Tibial nerve (tissue), 4 donors: ENCODE measurements at places on chromosomes 7 and 10.

- DNase-seq: no peak
Measured at GRCh38 chr10:12489806-12490205, 140.5 kb downstream of the CAMK1D start.

DNA sequence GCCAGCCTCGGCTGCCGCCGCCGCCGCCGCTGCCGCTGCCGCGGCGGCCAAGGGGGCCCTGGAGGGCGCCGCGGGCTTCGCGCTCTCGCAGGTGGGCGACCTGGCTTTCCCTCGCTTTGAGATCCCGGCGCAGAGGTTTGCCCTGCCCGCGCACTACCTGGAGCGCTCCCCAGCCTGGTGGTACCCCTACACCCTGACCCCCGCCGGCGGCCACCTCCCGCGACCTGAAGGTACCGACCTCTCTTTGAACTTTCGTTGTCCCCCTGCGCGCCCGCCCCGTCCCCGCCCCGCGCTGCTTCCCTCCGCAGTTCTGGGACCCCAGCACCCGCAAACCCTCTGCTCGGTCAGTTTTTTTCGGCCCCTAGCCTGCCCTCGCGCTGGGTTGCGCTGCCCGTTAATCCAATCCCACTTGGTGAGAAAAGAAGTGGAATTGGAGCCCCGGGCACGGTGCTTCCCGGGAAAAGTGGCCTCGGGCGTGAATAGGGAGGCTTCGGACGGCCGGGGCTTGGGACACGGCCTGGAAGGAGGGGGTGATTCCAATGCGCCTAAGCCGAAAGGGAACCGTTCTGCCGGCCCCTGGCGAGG, 543 bp downstream of the HMX3 start:
- DNase-seq: no peak

GRCh38 chr10:124522933-124523871, 61.6 kb downstream of the LHPP start:
- peak; percentile 15 for DNase-seq

DNA sequence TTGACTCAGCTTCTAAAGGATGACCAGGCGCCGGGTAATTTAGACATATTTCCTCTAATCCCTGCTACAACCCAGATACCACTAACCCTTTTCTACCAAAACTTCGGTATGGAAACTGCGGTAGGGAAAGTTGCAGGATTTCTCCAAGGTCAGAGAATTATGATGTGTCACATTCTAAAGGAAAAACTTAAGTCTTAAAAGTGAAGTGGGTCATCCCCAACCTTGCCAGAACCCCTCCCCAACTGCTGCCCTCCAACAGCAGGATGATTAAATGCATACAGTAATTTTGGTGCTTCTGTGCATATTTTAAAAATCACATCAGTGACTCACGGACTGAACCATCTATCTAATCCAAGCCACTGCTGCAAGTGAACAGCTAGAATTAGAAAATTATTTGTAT, 52.7 kb downstream of the GRB10 start:
- DNase-seq: no peak

DNA sequence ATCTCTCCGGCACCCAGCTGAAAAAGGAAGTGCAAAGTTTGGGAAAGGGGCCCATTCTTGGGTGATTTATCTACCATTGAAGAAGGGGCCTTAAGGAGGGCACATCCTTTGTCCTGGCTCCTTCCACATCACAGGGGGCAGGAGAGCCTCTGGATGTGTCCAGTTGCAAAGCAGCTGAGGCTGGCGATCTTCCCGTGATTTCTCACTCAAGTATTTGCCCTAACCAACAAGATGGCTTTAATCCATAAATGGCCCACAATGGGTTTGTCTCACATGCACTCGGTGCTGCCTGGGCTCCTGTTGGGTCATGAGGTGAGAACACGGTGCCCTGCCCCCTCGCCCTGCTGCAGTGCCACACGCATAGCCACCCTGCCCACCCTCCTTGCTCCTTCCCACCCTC, 14.2 kb upstream of the FRMPD2 start:
- no peak for DNase-seq

GRCh38 chr10:101824736-101825135, 6.5 kb upstream of the OGA start:
- DNase-seq: no peak

DNA sequence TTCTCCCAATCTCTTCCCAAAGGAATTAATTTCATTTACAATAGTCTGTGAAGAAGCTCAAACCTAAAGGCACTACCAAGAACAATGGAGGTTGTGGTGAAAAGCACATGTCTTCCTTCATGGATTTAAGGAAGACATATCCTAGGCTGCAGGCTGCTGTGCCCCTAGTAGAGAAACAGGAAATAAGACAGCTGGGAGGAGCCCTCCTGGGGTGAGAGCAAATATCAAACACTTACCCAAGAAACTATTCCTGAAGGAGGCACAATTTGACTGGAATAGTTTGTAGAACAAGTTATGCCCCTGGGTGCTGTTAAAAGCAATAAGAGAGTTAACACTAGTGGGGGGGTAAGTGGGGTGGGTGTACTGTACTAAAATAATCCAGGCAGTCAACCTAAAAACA, 30.1 kb downstream of the PDZD8 start:
- DNase-seq: no peak

GRCh38 chr10:9051328-9051974, 997.0 kb downstream of the GATA3 start:
- no peak for DNase-seq

DNA sequence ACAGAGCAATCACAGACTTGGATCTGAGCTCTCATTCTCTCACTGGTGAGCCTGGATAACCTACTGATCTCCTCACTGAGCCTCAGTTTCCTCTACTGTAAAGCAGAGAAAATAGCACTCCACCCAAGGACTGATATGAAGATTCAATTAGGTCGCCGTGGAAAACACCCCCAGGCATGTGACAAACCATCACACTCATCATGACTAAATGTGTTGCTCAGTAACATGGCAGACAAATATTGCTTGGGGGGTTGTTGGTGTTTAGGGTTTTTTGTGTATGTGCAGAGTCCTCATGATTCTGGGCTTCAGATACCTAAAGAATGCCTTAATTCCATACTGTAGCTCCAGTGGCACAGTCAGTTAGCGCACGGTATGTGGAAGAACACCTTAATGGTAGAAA, 122.1 kb upstream of the TCF7L2 start:
- no peak for DNase-seq

- no peak for DNase-seq
Measured at GRCh38 chr7:108623220-108623619, 53.5 kb downstream of the DNAJB9 start.

- DNase-seq: no peak
Measured at GRCh38 chr7:147363101-147363500, 1227.5 kb upstream of the C7orf33 start.

GRCh38 chr7:16811551-16811950, 6.8 kb upstream of the AGR2 start:
- no peak for DNase-seq

GRCh38 chr7:131173145-131173890, 154.4 kb upstream of the MKLN1 start:
- no peak for DNase-seq

- no peak for DNase-seq
Measured at GRCh38 chr7:8251195-8251594, 10.8 kb downstream of the ICA1 start.

DNA sequence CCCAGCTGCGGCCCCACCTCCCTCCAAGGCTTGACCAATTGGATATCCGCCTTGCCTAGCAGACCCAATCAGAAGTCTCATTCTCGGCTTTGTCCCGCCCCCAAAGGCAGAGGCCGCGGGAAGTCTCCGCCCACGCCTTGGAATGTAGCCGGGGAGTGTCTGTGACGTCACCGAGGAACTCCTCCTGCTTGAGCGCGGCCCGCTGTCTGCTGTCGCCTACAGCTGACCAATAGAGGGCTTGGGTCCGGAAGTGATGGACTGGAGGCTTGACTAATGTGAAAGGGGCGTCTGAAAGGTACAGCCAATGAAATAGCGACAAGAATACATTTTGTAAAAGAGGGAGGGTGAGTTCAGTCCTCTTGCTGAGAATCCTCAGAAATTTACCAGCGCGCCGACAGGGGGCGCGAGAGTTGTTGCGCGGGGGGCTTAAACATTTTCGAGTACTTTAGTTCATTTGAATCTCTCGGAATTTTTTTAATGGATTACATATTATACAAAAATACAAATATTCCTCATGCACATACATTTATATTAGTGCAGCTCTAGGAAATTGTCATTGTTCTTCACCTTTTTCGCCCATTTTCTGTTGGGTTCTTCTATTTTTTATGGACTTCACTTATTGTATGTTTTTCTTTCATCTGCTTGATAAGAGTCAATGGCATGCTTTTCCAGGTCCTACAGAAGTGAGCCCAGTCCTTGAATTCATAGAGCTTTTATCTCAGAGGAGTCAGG, 376 bp upstream of the CREB3L2 start:
- DNase-seq: peak; percentile 99

- no peak for DNase-seq
Measured at GRCh38 chr7:119270644-119271043, 1002.3 kb upstream of the KCND2 start.

GRCh38 chr10:5737352-5737751, 52.7 kb downstream of the TASOR2 start:
- no peak for DNase-seq

GRCh38 chr10:97074256-97075145, 111.3 kb downstream of the SLIT1 start:
- DNase-seq: no peak

DNA sequence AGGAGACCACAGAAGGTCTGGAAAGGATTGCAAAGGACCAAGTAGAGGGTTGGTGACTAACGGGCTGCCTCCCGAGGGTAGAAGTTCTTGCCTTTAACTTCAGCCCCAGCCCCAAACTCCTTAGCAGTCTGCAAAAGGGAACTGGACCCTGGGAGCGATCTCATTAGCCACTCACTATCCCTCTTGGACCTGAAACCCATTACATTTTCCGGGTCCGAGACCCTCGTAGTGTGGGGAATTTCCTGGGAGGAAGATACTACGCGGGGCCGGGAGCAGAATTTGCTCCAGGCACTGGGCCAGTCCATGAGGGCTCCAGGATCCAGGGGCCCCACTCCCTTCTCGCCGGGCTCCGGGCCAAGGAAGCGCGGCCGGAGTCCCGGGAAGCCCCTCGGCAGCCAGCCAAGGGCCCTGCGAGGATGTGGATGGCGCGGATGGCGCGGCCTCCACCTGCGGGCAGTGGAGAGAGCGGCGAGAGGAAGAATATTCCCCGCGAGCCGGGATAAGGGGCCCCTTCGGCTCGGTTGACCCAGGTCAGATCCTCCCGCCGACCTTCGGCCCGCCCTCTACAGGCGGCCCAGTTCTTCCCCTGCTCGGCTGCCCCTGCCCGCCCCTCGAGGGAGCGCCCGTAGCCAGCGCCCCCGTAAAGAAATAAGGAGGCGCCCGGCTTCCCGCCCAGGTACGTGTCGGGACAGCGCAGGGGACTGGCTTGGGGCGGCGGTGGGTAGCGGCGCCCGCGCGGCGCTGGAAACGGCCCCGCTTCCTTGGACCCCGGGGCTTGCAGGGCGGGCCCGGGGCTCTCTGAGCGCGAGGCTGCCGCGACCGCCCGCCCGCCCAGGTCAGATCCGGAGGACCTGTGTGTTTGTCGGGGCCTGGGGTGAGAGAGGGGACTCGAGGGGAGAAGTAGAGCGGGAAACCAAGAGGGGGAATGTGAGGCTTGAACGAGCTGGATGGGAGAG, at the start of gene MYO3A:
TSS of gene MYO3A (plus strand) at position 577 of the 956 bp plus-strand sequence. CDS start 17,882 bp downstream, outside the sequence.
- DNase-seq: no peak

GRCh38 chr10:24589265-24589664, 134.4 kb downstream of the ARHGAP21 start:
- no peak for DNase-seq
